Activated T-helper 1 cell treated with anti-CD3 and anti-CD28 coated beads, Interleukin-12 subunit alpha, Interleukin-12 subunit beta, Interleukin-2, Interleukin-4 antibody, amounts not matched to agents 30 ng/mL and 10 ng/mL and 1 ng/mL, durations not matched to agents 14 hours and 24 hours and 36 hours (primary cell): ENCODE measurements at places on chromosomes 5 and 9.

DNA sequence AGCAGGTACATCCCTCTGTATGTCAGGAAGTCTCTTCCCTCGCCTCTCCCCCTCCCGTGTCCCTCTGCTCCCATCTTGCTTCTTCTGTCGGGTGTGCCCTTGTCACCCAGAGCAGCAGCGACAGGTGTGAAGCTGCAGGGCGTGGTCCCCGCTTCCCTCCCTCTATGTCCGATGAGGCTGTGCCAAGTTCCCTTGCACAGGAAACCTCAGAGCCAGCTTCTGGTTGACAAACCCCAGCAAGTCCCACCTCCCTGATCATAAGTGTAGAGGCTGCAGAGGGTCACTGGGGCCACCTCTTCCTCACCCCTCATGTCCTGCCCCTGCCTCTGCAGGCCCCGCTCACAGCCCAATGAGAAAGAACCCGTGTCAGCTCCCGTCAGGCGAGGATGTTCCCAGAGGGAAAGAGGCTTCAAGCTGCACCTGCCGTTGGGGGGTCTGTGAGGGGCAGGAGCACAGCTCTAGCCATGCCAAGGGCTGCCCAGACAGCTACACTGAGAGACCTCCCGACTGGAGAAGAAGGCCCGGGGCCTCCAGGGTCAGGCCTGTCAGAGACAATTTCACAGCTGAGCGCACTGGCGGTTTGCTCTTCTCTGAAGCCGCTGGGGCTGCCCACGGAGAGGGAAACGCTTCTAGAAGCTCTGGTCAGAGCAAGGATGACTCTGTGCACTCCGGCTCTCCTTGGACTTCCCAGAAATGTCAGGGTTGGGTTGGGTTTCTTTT, 73.3 kb downstream of the AK8 start:
- DNase-seq: no peak

DNA sequence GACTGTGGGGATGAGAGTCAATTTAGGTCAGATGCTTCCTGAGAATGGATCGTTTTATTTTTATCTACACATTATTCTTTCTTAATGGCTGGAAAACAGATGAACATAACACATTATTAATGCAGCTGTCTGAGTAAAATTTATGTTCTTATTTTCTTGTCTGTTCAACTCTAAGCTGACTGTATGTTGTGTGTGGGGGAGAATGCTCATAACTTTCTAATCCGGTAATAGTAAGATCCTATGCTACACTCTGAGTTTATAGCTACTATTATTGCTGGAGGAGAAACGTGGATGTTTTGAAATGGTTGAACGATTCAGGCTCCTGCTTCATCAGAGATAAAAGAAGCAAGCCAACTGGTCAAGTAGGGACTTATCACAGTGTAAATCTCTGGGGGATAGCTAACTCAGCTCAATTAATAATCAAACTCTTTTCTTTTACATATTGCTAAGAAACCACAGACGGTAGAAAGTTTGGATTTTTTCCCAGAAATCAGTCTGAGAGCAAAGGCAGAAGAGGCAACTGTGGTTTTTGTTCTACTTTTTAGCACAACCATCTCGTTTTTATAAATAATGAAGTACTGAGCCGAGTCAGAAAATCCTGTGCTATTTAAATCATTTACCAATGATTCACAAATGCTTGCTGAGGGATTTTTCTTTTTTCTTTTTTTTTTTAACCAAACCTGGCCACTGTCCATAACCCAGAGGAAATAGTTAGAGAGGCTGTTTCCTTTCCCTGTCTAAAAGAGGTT, 265.0 kb upstream of the FAM174A start:
- no peak for DNase-seq

DNA sequence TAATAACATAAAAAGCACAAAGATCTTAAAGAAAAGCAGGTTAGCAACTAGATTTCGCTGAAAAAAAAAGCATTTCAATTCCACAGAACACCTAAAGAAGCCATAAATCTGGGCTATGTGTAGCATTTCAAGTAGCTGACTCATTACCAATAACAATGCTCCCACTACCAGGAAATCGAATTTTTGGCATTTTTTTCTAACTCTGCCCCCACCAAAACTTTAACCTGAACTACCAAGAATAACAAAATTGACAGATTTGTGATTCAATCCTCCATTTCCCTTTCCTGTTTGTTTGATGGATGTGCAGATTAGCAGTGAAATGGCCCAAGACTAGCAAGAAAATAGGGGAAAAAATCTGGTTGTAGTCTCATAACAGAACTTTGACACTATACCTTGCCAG, 180.2 kb downstream of the RASEF start:
- DNase-seq: no peak

- no peak for DNase-seq
Observed at GRCh38 chr5:62562867-62563266, 15.8 kb upstream of the LRRC70 start.

DNA sequence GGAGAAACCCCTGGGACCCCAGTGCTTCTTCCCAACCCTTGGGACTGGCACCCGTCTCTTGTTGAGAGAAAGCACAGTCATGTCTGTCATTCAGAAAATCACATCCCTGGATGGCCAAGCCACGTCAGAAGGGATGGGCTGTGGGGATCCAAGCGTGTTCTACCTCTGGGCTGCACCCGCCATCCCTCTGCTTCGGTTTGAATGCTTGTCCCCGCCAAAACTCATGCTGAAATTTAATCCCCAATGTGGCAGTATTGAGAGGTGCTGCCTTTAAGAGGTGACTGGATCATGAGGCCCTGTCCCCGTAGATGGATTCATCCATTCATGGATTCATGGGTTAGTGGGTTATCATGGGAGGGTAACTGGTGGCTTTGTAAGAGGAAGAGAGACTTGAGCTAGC, 27.0 kb downstream of the CEL start:
- DNase-seq: no peak

DNA sequence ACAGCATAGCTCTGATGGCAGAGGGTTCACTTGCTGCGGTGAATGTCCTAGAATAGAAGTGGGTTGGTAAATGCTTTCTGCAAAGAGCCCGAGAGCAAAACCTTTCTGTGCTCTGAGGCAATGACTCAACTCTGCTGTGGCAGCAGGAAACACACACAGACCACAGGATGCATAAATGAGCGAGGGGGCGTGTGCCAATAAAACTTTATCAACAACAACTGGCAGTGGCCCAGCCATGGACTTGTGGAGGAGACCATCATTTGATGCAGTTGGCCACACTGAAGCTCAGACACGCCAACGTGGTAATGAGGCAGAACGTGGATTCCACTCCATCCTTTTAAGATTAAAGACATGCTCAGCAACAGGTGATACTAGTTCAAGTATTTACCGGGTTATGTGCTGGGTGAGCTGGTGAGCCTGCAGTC, 6.8 kb downstream of the MRPL36 start:
- peak; percentile 78 for DNase-seq
